ENCODE measurements at places on chromosomes 5 and 9.
A peak's percentile ranks its signal among the peaks of the same experiment; 100 is the strongest.

DNA sequence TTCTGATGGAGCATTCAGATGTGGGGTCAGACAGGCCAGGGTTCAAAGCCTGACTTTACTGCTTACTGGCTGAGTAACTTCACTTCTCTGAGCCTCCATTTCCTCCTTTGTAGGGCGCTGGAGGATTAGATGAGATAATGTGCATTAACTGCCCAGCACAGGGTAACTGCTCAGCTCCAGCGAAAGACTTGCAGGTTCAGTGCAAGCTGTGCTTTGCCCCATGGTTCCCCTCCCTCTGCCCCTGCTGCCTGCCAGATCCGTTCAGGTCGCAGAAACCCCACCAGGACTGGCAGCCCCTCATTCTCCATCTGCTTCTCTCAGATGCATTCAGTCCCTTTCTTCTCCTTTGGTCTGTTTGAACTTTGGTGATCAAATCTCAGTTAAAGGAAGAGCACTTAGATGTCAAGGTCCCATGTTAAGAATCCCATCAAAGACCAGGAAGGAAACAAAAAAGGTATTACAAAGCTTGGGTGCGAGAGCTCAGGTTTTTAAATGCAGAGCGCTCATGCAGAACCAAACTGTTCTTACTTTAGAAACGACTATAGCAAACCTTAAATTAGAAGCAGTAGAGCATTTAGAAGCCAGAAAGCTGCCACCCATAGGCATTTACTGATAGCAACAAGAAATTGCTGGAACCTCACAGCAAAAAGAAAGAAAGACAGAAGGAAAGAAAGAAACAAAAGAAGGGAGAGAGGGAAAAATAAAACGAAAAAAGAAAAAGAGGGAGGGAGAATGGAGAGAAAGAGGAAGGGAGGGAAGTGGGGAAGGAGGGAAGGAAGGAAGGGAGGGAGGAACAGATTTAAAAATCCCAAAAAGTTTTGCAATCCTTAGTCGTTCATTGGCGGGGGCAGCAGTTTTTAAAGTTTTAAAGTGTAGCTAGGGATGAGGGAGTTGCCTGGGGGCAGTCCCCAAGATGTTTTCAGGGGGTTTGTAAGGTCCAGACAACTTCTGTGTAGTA is 23.5 kb downstream of the AFAP1L1 start:
- DNase-seq = no peak

- no peak for DNase-seq
These were observed 309.6 kb upstream of the CCNH start for GRCh38 chr5:87722286-87722685.

- DNase-seq = no peak
These were observed 910.4 kb downstream of the DNAH5 start for GRCh38 chr5:13034061-13034460.

- peak; percentile 36 for DNase-seq
These were observed 2.2 kb downstream of the NXNL2 start for GRCh38 chr9:88536951-88537760.

GRCh38 chr9:137045294-137046087 is 486 bp downstream of the NPDC1 start:
- no peak for DNase-seq

- no peak for DNase-seq
These were observed 330.0 kb downstream of the EBF1 start for GRCh38 chr5:158769696-158770095.

- DNase-seq = no peak
These were observed 357.8 kb upstream of the CCNG1 start for GRCh38 chr5:163079618-163080017.

DNA sequence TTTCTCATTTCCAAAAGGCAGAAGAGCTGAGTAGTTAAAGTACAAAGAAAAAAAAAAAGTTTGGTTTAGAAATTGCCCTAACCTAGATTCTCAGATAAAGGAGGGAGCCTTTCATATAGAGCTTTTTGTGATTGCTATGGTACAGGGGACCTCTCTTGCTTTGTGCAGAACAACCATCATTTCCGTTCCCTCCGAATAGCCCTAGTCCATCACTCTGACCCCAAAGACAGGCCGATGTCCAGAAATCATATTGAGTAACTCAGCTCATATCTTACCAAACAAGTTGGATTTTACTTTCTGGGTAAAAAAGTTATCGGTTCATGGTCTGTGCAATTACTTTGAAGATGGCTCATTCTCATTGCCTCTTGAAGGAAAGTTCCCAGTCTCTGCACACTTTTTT is 36.7 kb upstream of the COL15A1 start:
- DNase-seq = no peak

DNA sequence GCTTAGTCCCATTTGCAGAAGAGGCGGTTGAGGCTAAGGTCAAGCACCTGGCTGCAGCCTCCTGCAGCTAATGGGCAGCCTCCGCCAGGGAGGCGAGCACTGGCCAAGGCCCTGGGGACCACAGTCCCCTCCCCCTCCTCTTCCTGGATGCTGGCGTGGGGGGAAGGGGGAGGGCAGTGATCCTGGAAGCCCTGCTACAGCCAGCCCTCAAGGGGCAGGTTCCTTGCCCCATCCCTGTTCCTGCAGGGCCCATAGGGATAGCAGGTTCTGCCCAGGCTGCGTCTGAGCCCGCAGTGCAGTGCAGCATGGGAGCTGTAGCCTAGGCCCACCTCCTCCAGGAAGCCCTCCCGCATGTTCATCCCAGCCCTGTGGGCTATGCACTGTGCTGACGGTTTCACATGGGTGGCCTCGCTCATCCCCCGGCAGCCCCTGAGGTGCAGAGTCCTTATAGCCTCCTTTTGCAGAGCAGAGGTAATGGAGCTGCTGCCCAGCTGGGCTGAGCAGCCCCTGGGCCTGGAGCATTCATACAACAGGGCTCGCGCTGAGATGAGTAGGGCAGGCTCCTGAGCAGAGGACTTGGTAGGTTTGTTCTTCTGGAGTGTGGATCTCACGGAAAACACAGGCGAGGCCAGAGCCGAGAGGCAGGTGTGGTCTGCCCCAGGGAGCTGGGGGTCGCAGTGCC is 36.0 kb downstream of the KCNT1 start:
- DNase-seq = no peak

DNA sequence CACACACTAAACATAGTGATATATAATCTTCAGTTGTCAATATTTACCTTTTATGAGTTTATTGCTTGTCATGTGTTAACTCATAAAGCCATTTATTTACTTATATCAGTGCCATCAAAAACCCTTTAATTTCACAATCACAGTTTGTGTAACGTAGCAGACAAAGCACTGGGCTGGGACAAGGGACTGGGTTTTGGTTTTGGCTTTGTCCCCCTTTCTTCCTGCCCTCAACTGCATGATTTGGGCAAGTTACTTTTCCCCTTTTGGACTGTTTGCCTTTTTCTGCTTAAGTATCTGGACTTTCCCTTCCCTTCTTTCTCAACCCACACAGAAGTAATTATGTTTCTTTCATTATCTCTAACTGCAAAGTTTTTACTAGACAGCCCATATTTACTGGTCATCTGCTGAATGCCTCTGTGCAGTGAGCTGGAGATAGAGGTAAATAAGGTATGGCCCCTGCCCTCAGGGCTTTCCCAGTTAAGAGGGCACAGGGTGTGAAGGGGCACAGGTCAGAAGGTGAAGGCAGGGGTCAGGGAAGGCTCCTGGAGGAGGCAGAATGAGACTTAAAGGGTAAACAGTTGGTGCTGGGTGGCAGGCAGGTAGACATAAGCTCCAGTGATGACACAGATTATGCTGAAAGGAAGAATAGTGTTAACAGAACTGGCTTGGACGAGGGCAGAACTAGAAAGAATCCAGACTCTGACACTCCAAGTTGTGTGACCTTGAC is 14.8 kb upstream of the NR3C1 start:
- no peak for DNase-seq

- DNase-seq = no peak
These were observed 41.4 kb upstream of the DAB2IP start for GRCh38 chr9:121609822-121610637.

GRCh38 chr5:102975457-102976182 is 144.3 kb downstream of the GIN1 start:
- DNase-seq = no peak

- no peak for DNase-seq
These were observed 107.6 kb upstream of the PRSS3 start for GRCh38 chr9:33687779-33688178.

DNA sequence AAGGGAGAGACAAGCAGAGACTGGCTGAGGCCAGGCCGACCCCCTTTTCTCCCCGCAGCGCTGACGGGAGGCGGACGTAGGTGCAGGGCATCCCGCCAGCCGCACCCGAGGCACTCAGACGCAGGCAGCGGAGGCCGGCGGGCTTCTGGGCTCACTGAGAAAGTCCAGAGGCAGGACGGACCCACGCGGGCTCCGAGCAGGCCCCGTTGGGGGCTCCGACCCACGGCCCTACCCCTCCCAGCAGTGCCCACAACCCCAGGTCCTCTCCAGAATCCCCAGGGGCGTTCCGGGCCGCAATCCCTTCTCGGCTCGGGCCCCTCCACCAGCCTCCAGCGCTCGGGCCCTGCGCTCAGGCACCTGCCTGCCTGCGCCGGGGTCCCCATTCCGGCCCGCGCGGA is 543 bp downstream of the MTMR12 start:
- peak; percentile 59 for DNase-seq
